HEK293T (cell line): ENCODE measurements at places on chromosomes 13 and 19.

GRCh38 chr13:88124142-88124541, 453.0 kb downstream of the SLITRK5 start:
- DNase-seq = no peak

DNA sequence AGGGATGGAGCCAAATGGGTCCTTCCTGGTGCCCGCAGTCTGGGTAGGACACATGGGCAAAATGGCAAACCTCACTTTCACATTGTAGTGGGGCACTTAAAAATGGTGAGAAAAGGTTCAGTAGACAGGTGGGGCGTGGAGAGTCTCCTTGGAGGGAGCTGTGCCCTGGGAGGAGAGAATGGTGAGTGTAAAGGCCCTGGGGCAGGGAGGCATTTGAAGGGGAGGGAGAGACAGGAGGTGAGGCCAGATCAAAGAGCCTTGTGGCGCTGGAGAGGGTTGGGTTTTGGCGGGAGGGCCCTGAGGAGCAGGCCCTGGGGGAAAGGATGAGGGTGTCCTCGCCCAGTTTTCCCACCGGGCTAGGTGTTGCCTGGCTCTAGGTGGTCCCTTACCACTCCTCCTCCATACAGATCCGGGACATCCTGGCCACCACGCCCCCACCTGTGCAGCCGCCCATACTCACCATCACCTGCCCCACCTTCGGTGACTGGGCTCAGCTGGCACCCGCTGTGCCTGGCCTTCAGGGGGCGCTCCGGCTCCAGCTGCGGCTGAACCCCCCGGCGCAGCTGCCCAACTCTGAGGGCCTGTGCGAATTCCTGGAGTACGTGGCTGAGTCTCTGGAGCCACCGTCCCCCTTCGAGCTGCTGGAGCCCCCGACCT, 6.3 kb downstream of the MAP1S start:
- no peak for DNase-seq

DNA sequence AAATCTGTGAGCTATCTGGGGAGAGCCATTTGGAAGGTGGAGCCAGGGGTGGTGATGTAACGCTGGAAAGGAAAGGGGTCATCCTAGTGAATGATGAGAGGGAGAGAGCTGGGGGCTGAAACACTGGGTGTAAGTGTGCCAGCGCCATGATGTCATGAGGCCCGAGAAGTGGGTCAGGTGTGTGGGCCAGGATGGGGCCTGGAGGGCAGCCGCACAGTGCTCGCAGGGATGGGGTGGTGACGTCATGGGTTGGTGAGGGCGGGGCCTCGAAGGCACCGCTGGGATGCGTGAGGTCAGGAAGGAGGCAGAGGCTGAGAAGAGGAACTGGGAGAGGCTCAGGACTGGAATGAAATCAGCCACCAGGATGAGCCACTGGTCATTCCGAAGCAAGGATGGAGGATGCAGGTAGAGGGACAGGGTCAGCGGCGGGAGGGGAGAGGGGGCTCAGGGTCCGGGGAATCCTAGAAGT, 4.4 kb downstream of the CCDC61 start:
- peak; percentile 59 for DNase-seq

DNA sequence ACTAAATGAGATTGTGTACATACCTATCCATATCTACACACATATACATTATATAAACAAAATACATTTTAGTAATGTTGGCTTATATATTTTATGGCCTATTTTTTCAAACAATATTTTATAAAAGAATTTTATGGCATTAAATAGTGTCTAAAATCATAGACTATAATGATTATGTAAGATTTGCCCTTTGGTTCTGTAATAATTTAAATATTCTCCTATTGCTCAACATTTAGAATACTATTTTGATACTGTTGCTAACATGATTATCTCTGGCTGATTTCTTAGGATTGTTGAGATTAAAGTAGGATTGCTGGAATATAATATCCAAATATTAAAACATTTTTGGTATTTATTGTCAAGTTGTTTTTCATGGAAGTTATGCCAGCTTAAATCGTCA, 565.2 kb upstream of the GPC6 start:
- no peak for DNase-seq

GRCh38 chr13:50989476-50989875, 79.9 kb downstream of the RNASEH2B start:
- peak; percentile 42 for DNase-seq

DNA sequence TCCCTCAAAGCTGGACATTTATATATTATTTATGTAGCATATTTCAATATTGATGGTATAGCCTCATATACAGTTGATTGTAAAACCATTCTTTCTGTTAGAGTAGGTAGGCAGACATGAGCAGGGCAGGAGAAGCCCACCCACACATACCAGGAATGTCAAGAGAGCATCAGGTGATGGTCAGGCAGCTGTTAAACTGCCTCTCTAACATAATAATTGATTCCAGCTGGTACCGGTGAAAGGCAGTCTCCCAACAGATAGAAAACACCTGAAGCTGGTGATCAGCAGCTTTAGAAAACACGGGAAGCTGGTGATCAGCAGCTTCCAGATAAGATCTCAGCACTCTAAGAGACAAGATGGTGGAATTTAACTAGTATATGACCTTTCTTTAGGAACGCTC, 132.9 kb downstream of the SLITRK6 start:
- no peak for DNase-seq

DNA sequence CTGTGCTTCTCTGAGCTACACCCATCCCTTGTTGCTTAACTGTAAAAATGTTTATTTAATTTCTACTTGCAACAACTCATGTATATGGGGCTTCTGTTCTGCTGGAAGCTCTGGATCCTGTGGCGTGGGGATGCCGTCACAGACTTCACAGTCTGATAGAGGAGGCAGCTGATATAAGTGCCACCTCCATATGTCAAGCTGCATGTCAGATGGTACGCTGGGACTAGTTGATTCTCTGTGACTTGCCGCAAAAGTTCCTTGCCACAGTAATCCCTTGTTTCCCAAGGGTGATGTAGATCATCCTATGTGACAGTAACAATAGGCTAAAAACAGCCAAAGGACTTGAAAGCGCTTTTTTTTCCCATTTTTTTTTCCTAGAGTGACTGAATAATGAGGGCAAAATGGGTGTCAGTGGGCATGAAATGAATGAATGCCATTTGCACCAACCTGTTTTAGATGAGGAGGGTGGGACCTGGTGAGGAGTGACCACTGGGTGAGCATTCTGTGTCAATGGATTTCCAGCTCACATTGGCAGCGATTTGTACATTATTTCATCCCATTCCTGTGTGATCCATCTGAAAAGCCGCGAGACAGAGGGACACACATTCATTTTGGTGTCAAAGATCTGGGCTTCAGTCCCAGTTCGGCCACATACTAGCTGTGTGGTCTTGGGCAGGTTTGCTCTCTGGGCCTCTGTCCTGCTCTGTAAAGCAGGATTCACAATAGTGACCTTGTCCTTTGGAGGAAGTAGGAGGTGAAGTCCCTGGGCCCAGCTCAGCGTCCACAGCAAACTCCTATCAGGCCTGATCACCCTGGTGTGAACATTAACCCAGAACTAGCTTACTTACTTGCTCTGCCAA, 88.9 kb upstream of the RNF113B start:
- no peak for DNase-seq

DNA sequence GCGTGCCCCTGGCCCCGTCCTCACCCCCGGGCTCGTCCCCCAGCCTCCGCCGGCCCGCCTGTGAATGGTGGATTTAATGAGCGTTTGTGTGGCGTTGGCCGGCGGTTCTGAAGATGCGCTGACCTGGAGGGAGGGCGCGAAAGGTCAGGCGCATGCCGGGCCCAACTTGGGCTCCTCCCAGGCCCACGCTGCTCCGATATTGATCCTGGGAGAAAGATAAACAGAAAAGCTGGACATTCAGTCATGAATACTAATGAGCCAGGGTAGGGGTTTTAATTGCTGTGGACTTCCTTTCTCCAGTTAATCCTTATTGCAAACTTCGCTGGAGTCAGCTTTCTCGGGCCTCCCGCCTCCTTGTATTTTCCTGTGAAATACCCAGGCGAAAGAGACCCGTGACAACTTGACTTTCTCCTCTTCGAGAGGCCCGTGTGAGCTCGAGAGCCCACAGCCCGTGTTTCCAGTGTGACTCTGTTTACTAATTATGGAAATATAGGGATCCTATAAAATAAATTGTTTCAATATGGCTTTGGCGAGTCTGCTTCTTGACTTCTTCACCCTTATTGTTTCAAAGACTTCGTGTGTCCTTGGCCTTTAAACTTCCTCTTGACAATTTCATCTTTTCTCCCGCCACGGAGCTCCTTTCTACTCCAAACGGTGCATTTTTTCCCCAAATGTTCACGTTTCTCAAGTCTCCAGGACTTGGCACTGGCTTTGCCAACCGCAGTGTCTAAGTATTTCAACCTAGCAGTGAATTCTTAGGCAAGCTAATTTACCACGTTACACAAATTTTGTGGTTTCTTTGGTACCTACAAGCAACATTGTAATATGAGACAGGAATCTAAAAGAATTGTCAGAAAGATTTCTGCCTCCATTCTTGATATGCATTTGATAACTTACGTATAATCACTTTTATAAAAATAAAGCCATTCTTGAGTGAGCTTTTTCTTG, 10.5 kb downstream of the ZIC2 start:
- no peak for DNase-seq
